NCI-H2081 (cell line): ENCODE measurements at places on chromosomes 3 and 15.

DNA sequence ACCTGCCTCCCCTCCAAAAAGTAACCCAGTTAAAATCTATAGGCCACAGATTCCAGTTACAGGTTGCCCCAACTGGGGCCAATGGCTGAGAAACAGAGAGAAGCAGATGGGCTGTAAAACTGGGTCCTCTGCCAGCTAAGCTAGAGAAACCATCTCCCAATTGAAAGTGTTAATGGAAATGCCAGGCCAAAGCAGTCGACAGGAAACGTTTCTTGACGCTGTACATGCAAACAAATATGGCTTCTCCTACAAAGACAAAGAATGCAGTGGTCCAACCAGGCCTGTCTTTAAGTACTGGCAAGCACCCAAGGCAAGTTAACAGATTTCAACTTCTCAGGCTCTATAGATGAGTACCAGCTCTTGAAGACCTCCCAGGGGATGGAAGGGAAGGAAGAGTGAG, 71.3 kb downstream of the MAGI1 start:
- DNase-seq = no peak

- DNase-seq = peak; percentile 68
Measured at GRCh38 chr3:47802734-47803479, at the start of gene DHX30. Gene DHX30 (plus strand): TSS chr3:47803138. CDS start chr3:47810684, 7,546 bp downstream.

DNA sequence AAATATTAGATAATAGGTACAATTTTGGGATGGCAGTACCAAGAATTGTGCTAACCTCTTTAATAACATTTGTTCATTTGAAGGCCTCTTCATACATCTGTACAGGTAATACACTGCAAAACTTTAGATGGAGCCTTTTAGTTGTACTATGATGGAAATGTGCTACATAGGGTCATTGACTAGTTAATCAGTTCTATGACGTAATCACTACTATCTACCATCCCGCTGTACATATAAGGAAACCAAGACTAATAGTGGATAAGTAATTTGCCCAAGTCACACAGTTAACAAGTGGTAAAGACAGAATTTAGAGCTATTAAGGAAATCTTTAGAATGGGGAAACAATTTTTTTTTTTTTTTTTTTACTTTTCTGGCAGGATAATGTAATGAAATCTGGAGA, 521.3 kb downstream of the TUSC7 start:
- no peak for DNase-seq

GRCh38 chr3:138638641-138639040, 30.1 kb downstream of the FAIM start:
- no peak for DNase-seq

GRCh38 chr15:57031082-57031481, 112.6 kb downstream of the TCF12 start:
- no peak for DNase-seq

GRCh38 chr3:195539479-195539878, 3.6 kb downstream of the PPP1R2 start:
- no peak for DNase-seq

DNA sequence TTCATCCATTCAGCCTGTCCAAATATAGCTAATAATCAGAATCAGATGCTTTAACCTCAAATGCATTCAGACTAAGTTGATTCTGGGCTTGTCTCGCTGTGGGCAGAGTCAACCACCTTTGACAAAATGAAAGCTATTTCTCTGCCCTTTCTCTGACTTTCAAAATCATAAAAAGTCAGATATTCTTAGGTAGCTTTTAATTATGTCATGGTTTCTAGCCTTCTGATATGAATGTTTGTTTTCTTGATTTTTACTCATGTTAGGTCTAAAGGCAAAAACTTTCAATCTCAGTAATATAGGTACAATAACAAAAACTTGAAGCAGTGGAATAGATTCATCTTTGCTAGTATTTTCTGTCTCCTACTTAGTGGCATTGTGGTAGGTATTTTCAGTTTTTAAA, 25.3 kb upstream of the C15orf61 start:
- no peak for DNase-seq

DNA sequence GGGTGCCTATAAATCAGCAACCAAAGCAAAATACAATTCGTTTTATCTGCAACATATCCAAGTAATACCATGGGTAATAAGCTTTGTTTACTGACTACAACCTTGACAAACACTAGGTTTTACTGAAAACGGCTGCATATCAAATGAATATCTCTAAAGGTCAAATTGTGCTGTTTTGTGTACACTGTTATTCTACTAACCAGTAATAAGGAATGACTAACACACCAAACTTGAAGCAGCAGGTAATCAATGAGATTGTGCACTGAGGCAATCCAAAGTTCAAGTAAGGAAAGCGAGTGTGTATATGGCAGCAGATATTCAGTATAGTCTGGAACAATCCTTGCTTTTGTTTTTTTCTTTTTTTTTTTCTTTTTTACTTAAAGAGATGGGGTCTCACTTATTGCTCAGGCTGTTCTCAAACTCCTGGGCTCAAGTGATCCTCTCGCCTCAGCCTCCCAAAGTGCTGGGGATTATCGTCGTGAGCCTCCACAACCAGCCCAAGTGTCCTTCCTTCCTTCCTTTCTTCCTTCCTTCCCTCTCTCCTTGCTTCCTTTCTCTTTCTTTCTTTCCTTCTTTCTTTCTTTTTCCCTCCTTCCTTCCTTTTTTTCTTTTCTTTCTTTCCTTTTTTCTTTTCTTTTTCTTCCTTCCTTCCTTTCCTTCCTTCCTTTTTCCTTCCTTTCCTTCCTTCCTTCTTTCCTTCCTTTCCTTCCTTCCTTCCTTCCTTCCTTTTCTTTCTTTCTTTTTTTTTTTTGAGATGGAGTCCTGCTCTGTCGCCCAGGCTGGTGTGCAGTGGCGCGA, 34.9 kb downstream of the AP3S2 start:
- DNase-seq = no peak

DNA sequence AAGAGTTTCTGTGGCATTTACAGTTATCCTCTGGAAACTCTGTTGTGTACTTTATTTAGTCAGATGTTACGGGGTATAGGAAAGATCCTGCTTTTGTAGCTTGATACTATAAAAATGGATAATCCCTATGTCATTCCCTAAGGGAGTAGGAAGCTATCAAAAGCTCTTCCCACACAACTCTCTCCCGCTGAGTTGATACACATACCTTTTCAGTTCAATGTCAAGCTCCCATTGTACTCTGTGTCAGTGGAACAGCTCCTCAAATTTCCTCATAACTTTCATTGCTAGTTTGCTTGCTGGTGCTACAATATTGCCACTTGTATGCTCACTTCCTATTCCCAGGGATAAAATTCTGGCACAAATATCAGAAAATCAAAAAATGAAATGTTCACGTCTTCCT, 893.3 kb upstream of the GBE1 start:
- DNase-seq = no peak

GRCh38 chr15:75749820-75750219, 37.2 kb upstream of the CSPG4 start:
- no peak for DNase-seq

DNA sequence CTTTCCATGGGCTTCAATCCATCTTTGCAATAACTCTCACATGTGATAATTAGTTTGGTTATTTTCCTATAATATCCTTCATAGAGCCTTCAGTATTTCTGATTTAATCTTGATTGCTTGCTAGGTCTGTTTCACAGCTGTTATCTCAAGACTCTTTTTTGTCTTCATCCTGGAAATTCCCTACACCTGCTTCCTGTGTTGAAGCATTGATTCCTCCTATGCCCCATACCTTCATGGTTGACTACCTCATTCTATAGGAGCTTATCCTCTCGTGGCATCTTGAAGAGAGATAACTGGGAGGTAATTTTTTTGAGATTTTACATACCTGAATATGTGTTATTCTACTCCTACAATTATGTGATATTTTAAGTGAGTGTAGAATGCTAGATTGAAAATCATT, 26.7 kb downstream of the PIK3CA start:
- DNase-seq = no peak

DNA sequence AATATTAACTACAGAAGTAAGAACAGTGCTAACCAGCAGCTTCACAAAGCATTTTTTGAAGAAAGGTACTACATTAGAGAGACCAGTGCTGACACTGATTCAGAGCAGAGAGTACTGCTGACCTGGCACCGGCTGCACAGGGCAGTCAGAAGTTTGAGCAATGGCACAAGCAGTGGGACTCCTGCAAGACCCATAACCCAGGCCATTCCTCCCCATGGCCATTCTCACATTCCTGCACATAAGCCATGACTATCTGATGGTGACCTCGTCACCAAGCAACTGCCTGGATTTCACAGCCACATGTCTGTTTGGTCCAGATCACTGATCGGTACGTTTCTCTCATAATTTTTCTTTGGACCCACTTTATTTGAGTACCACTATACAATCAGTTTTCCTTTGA, 88.7 kb downstream of the GPR156 start:
- no peak for DNase-seq

- peak; percentile 7 for DNase-seq
Measured at GRCh38 chr15:98649472-98650416, 1.4 kb downstream of the IGF1R start.
